Melanocyte of skin (primary cell): ENCODE measurements at places on chromosomes 6 and 20. TPM values are rescaled to one million over a fixed set of nuclear protein-coding genes. Genes with fewer than 3 reads are reported as not detected.

Gene BTN1A1
- total RNA-seq = not detected in 2 replicates

Gene HRH3
- total RNA-seq = not detected in 2 replicates

Gene SLC35D3
- total RNA-seq = under 0.01 TPM in 1 of 2 replicates, not detected in the other

Gene PHF20
- 16.2 and 39.6 TPM in 2 replicates for total RNA-seq

Gene DEFB124
- total RNA-seq = not detected in 2 replicates

Gene HDDC2
- 62.9 and 91.3 TPM in 2 replicates for total RNA-seq
